ENCODE measurements at places on chromosomes 16 and 17.

- DNase-seq: no peak
Measured at GRCh38 chr17:28563475-28563874, 7.8 kb downstream of the PIGS start.

DNA sequence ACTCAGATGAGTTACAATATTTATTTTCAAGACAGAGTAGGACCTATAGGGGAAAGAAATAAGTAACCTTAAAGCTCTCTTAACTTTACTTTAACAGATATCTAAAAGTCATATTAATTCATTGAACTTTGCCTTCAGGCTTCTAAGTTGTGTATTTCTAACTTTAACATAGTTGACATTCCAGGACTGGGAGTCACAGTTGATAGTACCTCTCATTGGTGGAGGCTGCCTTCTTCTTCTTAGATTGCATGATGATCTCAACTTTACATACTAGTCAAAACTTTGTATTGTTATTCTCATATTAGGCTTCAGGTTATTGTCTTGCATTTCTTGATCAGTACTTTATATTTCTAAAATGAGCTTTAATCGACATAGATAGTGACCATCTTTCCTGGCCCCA lies 350.1 kb upstream of the KIF2B start:
- DNase-seq: no peak

- DNase-seq: no peak
Measured at GRCh38 chr16:11669380-11670146, 1.3 kb downstream of the SNN start.

GRCh38 chr17:71019699-71020098 lies 850.4 kb downstream of the KCNJ2 start:
- no peak for DNase-seq

DNA sequence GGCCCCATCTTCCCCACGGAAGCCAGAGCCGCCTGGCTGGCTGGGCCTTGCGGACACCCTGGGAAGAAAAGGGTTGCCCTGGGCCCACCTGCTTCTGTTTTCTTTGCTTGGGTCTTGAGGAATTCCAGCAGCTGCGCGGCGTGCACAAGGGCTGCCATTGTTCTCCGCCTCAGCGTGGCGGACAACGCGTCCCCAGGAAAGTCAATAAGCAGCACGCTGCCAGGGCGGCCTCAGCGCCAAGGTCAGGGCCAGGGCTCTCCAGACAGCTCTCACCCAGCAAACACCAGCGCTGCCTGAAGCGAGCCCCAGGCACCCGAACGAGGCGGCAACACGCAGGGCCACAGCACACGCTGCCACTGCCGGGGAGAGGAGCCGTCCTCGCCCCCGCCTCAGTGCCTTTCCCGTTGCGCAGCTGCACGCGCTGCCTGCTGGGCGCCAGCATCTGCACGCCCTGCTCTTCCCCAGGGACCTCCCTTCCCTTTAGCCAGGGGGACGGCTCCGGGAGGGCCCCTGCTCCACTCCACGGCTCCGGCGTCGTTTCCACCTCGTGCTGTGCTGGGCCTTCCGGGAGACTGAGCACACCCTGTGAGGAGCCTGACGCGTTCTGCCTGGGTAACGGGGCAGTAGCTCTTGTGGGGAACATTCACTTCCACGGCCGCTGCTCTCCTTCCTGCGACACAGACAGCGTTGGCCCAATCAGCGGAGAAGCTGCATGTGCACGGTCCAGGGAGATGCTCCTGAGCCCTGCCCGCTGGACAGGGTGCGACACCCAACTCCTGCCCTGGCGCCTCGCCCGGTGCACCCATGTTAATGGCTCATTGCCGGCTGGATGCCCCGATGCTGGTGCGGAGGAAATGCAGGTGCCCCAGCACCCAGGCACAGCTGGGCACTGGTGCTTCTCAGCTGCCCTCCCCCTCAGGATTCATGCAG lies 57.8 kb downstream of the LMF1 start:
- DNase-seq: no peak

DNA sequence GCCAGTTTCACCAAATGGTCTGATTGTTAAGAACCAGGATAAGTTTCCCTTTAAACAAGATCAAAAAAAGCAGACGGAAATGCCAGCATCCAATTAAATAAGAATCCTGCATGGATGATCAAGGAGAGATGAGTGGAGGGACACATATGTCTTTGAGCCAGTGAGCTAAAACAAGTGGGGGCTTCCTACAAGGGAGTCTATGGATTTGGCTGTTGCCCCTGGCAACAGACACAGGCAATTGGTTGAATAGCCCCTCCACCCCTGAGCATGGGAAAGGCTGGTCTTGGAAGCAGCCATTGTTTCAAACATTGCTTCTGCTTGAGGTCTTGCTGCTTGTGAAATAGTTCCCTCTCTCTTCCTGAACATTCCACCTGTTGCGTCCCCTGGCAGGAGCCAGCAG lies 374.7 kb upstream of the ERCC4 start:
- no peak for DNase-seq

- DNase-seq: no peak
Measured at GRCh38 chr17:76147211-76148014, 6.4 kb upstream of the FOXJ1 start.

DNA sequence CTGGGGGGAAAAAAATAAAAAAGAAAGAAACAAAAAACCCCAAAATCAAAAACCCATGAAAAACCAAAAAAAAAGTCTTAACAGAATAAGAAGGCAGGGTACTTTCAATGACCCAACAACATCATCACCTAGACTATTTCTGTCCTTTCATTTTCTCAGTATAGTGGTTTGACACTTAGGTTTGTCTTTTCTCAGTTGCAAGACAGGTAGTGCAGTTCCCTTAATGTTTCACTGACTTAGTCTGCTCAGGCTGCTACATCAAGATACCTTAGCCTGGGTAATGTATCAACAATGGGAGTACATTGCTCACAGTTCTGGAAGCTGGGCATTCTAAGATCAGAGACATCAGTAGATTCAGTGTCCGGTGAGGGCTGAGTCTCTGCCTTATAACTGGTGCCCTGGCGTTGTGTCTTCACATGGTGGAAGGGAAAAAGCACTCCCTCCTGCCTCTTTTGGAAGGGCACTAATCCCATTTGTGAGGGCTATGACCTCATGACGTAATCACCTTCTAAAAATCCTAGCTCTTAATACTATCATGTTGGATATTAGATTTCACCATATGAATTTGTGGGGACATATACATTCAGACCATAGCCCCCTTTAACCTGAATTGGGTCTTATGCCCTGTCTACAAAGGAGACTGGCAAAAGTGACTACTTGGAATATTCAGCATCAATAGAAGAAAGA lies 362.3 kb upstream of the RBFOX1 start:
- no peak for DNase-seq

DNA sequence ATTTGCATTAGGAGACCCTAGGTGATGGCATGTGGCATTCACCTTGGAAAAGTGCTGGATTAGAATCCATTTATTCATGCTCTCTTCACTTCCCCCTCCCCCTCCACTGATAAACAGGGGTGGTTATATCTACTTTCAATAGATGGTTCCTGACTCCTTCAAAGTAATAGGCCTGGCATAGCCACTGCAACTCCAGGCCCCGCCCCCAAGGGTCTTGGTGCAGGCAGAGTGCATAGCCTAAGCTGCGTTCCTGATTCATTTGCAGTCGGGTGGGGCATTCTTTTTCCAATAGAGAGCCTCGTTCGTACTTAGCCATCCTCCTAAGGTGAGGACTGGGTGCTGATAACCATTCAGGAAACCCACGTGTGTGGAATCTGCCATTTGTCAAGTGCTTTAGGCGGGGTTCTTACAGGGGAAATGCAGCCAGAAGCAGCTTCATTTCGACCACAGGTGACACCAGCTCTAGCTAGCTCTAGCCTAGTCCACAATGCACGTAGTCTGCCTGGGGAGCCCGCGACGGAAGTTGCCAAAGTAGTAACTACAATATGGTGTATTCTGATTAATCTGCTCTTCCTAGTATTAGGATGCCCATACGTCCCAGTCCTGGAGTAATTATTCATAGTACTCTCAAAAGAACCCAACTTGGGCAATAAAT lies 11.1 kb downstream of the UBE2O start:
- DNase-seq: no peak

DNA sequence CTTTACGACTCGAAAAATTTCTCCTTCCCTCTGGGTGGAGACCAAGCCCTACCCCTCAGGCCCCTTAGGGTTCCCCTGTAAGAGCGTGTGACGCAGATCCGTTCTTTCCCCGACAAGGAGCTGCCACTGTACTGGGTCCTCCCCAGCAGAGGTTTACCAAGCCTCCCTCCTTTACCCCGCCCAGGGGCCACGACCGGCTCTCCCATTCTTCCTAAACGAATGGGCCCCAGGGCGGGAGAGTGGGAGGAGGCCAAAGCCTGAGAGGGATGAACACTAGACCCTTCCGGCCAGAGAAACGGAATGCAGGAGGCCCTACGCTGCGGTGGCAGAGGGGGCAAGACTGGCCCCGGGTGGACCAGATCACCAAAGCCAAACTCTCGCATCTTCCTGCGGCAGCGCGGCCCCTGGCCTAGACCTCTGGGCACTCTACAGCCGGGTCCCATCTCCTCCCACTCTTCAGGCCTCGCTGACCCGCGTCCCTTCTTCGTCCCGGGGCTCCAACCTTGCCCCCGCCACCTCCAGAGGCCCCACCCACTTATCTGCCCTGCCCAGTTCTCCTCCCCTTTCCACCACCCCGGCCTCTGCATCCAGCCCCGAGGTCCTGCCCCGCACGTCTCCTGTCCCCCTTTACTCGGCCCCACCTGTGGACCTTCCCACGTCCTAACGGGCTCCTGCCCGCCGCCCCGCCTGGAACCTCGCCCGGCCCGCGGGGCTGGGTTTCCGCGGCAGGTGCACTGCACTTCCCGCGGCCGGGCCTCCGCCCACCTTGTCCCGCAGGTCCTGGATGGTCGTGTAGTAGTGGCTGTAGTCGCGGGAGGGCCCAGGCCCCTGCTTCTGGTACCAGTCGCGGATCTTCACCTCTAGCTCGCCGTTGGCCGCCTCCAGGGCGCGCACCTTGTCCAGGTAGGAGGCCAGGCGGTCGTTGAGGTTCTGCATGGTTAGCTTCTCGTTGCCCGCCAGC lies 765 bp downstream of the KRT19 start:
- DNase-seq: no peak

- no peak for DNase-seq
Measured at GRCh38 chr16:82241469-82242052, 71.5 kb upstream of the MPHOSPH6 start.

GRCh38 chr16:15620611-15621195 lies 22.3 kb downstream of the MARF1 start:
- no peak for DNase-seq

DNA sequence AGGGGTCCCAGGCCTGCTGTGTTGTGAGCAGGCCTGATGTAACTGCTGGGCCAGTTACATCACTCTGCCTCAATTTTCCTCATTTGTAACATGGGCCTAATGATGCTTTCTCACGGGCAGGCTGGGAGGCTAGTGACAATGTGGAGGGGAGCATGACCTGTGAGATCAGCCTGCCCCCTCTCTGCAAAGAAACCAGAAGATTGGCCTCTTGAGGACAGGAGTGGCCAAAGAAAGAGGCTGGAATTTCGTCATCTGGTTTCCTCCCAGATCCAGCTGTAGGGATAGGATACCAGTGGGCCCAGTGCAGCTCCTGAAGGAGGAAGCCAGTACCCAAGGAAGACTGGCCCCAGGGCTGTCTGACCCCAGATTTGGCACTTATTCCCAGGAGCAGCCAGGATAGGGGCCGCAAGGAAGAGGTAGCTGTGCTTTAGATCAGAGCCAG lies 615 bp upstream of the SREBF1 start:
- no peak for DNase-seq

DNA sequence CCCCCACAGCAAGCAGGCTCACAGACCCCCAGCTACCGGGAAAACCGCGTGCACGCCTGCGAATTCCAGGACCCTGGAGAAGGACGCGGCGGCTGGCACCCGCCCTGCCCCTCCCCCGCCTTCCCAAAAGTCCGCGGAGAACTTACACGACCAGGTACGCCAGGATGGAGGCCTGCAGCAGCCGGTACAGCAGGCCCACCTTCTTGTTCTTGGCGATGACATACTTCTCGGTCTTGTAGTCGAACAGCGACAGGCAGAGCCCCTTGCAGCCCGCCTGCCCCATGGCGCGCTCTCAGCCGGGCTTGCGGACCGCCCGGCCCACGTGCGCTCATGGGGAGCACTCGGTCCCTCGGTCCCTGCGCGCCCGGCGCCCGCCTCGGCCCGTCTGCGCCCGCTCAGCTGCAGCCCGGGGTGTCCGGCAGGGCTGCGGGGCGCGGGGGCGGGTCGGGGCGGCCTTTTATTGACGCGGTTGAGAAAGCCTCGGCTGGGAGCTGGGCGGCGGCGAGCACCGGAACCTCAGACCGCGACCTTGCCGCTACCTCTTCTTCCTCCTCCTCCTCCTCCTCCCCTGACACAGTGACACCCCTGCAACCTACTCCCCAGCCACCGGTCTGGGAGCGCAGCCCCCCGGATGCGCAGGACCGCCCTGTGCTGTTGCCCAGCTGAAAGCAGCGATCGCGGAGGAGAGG lies at the start of gene P2RX5:
Gene P2RX5, minus strand, starts transcription at position 433 of the 689 bp plus-strand sequence. Its CDS starts 150 bp downstream, at position 283.
- no peak for DNase-seq

DNA sequence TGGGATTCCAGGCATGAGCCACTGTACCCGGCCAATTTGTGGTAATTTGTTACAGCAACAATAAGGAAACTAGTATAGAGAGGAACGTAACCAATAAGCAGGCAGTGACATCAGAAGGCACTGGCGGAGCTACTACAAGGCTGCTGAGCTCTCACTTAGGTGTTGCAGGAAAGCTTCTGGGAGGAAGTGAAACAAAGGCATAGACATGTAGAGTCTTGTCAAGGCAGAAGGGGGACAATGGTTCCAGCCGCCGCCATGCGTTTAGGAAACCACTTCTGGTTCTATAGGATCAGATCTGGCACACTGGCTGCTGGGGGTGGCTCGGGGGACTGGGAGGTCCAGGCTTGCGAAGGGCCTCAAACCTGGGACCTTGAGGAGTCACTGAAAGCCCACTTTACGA lies 9.4 kb upstream of the CPSF4L start:
- no peak for DNase-seq

- peak; percentile 22 for DNase-seq
Measured at GRCh38 chr17:42221886-42222745, 27.8 kb upstream of the GHDC start.

GRCh38 chr17:55641676-55642081 lies 81.0 kb downstream of the TMEM100 start:
- peak; percentile 22 for DNase-seq

DNA sequence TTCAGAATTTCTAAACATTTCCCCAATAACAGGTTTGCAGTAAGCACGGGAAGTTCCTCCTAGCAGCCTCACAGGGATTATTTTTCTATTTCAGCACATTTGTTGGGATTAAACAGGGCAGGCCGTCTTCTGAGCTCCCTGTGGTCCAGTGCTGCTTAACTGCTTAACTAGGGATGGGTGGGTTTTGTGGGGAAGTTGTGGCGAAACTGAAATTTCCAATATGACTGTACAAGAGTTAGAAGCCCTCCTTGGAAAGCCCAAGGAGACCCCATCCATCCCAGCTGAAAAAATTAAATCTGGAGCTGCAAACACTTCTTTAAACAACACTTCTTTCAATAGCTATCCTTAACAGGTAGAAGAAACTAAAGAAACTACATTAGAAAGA lies 22.2 kb downstream of the FAM117A start:
- DNase-seq: no peak

DNA sequence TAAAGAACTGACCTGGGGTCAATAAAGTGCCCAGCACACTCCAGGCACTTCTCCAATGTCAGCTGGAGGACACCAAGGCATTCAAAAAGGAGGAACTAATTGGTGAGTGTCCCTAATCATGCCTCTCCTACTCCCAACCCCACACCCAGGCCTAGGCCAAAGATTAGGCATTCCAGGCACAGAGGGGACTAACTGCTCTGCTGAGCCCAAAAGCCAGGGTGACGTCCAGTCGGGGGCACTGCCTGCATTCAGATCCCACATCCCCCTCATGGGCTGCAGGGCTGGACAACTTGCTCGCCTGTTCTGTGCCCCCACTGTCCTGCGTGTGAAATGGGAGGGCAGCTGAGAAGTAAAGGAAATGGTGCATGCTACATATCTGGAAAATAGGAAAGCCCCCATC lies 115.4 kb downstream of the DYNLRB2 start:
- DNase-seq: no peak
